T-helper 2 cell treated with Interferon-gamma antibody and Interleukin-4, amounts not matched to agents 5 μg/mL and 100 μg/mL, for 36 hours (primary cell): ENCODE measurements at places on chromosomes 3 and 15.

DNA sequence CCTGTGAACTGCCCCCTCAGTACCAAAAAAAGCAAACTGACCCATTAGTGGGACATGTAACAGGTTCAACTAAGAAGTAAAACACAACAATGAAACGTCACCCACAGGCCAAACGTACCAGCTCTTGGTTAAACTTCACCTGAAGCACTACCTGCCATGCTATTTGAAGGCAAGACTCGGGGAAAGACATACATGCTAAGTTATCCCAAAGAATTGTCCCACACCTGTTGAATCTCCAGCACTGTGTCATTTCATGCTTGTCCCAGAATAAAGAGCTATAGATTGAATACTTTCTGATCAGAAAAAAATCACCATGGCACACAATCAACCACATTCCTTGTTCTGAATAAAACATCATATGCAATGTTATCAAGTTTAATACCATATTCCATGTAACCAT lies 195.4 kb upstream of the WNT5A start:
- DNase-seq, result no peak

DNA sequence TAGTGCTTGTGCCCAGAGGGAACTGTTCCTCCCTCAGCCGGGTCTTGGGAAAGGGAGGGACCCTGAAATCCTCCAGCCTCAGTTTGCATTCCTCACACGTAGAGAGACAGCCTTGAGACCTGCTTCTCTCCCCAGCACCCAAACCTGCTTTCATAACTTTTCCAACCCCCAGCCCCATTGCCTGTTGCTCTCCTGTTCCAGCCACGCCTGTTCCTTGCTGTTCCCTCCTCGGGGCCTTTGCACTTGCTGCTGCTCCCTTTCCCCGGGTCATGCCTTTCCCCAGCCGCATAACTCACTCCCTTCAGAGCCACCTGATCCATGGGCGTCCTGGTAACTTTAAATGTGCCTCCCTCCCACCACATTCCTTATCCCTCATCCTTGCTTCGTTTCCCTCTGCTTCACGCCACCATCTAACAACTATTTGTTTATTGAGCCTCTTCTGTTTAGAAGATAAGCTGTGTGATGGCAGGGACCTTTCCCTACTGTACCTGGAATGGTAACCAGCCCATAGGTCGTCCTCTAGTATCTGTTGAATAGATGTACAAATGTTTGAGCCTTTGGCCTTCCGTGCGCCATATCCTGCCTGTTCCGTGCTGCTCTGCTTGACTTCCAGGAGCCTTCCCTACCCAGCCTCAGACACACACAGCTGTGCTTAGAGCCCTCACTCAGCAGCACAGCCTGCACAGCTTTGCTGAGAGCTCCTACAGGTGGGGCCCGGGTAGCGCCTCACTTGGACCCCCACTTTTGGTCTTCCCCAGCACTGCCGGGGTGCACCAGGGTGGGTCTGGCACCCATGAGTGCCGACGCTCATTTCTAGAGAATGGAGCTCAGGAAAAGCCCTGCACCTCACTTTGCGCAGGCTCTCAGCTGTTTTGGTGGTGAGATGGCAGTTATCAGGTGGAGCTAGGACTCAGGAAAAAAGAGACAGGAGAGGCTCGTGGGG lies 60.2 kb downstream of the SCN5A start:
- no peak for DNase-seq

- DNase-seq, result no peak
These were observed 3.2 kb upstream of the PODXL2 start for GRCh38 chr3:127625821-127626220.

DNA sequence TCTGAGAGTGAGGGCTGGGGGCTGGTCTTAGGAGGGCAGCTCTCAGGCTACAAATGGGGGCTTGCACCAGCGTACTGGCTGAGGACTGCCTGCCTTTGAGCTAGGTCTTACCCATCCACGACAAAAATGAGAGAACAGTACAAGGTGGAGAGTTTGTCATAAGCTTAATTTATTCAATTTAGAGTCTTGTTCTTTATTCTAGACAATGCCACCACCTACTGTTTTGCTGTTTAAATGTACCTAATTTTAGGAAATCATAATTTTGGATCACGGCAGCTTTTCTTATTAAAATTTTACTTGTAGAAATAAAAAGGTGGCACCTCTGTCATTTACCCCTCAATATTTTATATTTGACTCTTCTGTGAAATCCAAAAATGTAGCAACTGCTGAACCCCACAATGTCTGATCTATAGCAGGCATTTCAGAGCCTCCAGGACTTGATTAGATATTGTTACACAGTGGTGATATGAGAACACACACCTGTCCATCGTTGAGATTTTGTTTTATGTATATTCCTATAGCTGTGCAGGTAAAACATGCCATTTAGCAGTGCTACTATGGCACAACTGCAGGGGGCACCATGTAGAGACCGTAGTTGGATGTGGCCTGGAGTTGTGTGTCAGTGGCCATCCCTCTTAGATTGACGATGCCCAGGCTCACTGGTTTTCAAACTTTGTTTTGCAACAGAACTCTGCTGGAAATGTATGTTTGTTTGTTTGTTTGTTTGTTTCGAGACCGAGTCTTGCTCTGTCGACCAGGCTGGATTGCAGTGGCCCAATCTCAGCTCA lies 88.6 kb downstream of the SLCO3A1 start:
- DNase-seq, result no peak

DNA sequence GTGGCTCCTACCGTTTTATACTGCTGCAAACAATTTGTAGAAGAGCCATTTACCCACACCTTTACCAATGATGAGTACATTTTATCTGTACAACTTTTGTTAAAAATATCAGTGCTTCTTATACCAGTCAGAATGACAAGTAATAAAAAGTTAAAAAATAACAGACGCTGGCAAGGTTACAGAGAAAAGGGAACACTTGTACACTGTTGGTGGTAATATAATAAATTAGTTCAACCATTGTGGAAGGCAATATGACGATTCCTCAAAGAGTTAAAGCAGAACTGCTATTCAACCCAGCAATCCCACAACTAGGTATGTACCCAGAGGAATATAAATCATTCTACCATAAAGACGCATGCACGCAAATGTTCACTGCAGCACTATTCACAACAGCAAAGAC lies 51.9 kb downstream of the ARRDC4 start:
- DNase-seq, result no peak

GRCh38 chr15:72785841-72786240 lies 2.3 kb upstream of the ADPGK start:
- DNase-seq, result no peak

- DNase-seq, result no peak
These were observed 47.4 kb downstream of the CGNL1 start for GRCh38 chr15:57423599-57424140.

DNA sequence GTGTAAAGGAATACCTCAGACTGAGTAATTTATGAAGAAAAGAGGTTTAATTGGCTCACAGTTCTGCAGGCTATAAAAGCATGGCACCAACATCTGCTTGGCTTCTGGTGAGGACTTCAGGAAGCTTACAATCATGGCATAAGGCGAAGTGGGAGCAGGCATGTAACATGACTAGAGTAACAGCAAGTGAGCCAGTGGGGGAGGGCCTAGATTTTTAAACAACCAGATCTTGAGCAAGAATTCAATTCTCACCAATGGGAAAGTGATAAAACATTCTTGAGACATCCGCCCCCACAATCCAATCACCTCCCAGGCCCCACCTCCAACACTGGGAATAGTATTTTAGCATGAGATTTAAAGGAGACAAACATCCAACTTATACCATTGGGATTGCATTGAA lies 44.2 kb upstream of the BCL2A1 start:
- no peak for DNase-seq
